Left ventricle myocardium inferior (tissue), 1 donor: ENCODE measurements at places on chromosomes 1 and 21. TPM values are rescaled to one million over a fixed set of nuclear protein-coding genes. Genes with fewer than 3 reads are reported as not detected.

Gene OR14K1
- not detected for total RNA-seq

Gene KRTAP11-1
- total RNA-seq: not detected

DNA sequence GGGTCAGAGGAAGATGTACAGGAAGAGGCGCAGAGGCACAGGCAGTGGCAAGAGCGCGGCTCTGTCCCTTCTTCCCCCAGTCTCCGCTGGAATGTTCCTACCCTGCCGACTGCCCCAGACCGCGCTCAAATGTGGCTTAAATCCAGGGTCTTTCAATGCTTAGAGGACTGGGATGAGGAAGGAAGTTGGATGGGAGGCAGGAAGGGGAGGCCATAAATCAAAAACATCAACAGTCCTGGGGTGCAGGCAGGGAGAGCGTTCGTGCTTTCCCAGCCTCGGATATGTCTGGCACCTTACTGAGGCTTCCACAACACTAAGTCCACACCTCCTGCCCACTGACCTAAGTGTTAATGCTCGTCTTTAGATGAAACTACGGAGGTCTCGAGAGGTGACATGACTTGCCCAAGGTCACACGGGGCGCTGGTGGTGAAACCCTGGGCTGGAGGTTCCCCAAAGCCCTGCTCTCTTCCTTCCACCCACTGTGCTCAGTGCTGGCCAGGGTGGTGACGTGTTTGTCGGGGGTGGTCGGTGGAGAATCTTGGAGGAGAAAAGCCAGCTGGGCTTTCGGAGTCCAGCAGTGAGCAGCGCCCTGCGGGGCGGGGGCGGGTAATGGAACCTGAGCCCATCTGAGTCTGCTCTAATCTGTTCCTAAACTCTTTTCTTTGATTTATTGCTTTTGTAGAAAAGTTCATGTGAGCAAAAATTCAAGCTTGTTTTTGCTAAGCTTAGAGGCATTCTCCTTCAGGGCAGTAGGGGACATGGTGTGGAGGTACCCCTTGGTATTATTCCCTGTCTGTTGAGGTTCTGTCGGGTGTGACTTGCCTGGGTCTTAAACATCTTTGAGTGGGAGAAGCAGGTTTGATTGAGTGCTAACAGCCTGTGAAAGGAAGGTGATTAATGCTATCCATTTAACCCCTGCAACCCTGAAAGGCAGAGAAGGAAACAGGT, 708 bp downstream of the CDA start:
- peaks cover 76% of the 10 kb centered on the region for H3K27me3 ChIP-seq
- no peaks in the 10 kb centered on the region for H3K36me3 ChIP-seq
- peaks cover 18% of the 10 kb centered on the region for H3K4me1 ChIP-seq
- DNase-seq: peak; percentile 62
- H3K27ac ChIP-seq: peak overlapping the region; percentile 79

DNA sequence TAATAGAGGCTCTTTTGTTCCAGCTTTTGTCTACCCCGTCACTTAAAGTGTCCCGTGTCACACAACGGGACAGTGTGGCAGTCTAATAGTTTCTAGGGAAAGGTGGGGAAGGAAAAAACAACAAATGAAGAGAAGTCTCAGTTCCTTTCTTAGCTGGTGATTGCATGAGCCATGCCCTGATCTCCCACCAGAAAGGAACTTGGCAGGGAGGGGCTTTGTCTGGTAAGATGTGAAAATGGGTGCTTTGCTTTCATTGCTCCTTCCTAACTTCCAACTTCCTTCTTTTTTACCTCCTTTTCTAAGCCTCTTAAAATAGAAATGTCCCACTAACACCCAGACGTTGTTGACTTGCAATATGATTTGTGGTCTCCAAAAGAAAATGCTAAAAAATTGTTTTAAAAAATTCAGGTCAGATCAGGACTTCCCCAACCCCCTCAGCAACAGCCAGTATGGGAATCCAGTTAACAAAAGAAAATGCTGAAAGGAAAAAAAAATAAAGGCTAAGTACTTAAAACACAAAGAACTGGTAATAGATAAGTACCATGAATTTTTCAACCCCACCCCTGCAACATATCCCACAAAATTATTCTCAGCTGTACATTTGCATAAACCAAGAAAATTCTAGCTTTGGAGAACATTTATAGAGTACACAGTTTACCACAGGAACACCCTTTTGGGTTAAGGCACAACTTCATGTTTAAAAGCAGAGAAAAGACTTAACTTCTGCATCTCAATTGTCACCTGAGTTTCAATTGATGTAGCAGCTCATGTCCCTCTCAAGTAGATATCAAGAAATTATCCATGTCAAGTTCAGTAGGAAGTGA, 106.2 kb downstream of the NIBAN1 start:
- no peak overlapping the region for H3K4me3 ChIP-seq
- peaks cover 48% of the 10 kb centered on the region for H3K4me1 ChIP-seq
- H3K27ac ChIP-seq: peak overlapping the region; percentile 40

DNA sequence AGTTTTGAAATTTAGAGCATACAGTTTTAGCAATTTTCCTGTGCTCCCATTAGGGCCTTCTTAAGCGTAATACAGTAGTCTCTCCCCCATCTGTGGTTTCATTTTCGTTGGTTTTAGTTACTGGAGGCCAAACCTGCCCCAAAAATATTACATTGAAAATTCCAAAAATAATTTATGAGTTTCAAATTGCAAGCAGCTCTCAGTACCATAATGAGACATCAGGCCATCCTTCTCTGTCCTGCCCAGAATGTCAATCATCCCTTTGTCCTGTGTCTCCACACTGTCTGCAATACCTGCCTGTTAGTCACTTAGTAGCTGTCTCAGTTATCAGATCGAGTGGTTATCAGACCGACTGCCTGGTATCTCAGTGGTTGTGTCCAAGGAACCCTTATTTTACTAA, 45.4 kb downstream of the ADSS2 start:
- no peaks in the 10 kb centered on the region for H3K4me1 ChIP-seq
- DNase-seq: no peak
- no peak overlapping the region for H3K4me3 ChIP-seq
- peaks cover 85% of the 10 kb centered on the region for H3K36me3 ChIP-seq
- no peak overlapping the region for H3K27ac ChIP-seq

DNA sequence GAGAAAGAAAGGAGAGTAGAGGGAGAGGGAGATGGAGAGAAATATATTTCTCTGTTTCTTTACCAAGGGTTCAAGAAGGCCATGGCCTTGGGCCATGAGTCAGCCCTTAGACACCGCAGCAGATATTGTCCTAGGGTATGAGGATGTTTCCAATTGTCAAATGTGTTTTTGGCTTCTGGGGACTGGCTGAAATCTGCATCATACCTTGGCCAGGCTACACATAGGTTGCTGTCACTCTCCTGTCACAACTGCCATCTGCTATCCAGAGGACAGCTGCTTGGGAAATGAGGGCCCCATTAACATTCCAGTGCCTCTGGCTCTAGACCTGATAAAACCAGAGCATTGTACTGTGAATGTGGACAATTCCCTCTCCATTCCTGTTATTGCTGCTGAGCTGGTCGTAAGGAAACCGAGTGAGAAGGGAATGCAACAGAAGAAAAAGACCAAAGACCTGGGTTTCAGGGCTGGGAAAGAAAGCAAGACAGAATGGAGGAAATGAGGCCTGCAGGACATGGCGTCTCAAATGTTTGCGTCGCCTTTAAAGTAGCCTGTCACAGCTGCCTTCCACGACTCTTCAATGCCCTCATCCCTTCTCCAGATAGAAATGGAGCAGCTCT, 8.8 kb upstream of the PIGC start:
- H3K27ac ChIP-seq: peak overlapping the region; percentile 71
- H3K4me1 ChIP-seq: peaks cover 27% of the 10 kb centered on the region
- H3K36me3 ChIP-seq: no peaks in the 10 kb centered on the region
- H3K4me3 ChIP-seq: peak overlapping the region; percentile 32
- no peaks in the 10 kb centered on the region for H3K27me3 ChIP-seq

DNA sequence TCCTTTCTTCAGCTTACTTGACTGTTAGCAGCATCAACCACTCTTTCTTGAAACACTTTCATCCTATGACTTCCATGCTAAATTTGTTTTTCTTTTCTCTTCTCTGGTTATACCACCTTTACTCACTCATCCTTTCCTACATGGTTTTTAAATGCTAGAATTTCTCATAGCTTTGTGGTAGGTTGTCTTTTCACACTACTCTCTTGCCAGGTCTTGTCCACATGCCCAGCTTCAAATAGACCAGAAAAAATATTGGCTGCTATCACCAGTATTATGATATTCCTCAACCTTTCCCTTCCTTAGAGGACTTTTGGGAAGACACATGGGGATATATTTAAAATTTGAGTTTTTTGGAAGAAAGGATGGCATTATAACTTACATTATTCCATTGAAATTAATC, 48.8 kb downstream of the PPP1R12B start:
- peak overlapping the region; percentile 36 for H3K27ac ChIP-seq
- no peaks in the 10 kb centered on the region for H3K36me3 ChIP-seq
- H3K27me3 ChIP-seq: no peaks in the 10 kb centered on the region
- no peak overlapping the region for H3K4me3 ChIP-seq

GRCh38 chr21:16113052-16113715, 383.4 kb downstream of the USP25 start:
- H3K4me1 ChIP-seq: no peaks in the 10 kb centered on the region
- no peak overlapping the region for H3K4me3 ChIP-seq
- H3K27ac ChIP-seq: peak overlapping the region; percentile 24
- H3K27me3 ChIP-seq: no peaks in the 10 kb centered on the region
- no peak for DNase-seq
- no peaks in the 10 kb centered on the region for H3K36me3 ChIP-seq

DNA sequence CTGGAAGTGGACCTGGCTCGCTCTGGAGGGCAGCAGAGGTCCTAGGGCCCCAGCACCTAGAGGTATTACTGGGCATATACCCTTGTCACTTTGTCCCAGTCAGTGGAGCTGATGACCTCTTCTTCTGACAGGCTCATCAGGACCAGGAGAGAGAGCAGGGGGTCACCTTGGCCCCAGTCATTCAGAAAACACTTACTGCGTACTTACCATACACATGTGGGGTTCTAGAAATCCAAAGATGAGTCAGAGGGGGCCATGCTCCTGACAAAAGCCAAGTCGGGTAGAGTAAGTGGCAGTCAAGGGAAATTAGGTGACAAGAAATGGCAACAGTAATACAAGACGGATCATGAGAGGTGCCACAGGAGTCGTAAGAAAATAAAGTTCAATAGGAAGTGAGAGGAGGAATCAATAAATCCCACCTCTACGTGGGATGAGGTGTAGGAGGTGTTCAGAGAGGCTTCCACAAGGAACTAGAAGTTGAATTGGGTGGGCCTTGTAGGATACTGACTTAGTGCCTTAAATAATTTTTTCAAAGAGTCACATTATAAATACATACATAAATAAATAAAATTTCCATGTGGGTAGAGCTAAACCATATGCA, 6.8 kb downstream of the KCNC4 start:
- no peaks in the 10 kb centered on the region for H3K36me3 ChIP-seq
- H3K4me1 ChIP-seq: peaks cover 38% of the 10 kb centered on the region
- no peak overlapping the region for H3K4me3 ChIP-seq
- H3K27ac ChIP-seq: no peak overlapping the region

GRCh38 chr1:177948336-177948972, 21.4 kb downstream of the SEC16B start:
- H3K4me1 ChIP-seq: peaks cover 6% of the 10 kb centered on the region
- no peak overlapping the region for H3K4me3 ChIP-seq
- peak; percentile 31 for DNase-seq
- H3K36me3 ChIP-seq: peaks cover 21% of the 10 kb centered on the region
